ENCODE measurements at places on chromosomes 3 and 15.

- DNase-seq: no peak
These were observed 343.1 kb downstream of the LPP start for GRCh38 chr3:188497021-188497420.

GRCh38 chr15:101070502-101071273 is 151.5 kb downstream of the LRRK1 start:
- DNase-seq: no peak

GRCh38 chr3:15347737-15348110 is 15.3 kb upstream of the SH3BP5 start:
- no peak for DNase-seq

DNA sequence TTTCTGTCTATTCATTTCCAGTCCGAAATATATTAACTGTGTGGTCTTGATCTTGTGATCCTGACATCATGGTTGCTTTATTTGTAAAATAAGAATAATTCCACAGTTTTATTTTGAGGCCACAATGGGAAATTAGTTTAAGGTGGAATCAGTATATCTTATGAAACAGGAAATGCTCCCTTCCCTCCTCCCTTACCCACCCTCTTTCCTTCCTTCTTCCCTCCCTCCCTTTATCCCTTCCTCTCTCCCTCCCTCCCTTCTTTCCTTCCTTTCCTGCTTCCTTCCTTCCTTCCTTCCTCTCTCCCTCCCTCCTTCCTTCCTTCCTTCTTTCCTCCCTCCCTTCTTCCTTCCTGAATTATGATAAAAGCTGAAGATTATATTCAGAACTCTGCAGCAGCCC is 452.3 kb downstream of the NAALADL2 start:
- DNase-seq: no peak

DNA sequence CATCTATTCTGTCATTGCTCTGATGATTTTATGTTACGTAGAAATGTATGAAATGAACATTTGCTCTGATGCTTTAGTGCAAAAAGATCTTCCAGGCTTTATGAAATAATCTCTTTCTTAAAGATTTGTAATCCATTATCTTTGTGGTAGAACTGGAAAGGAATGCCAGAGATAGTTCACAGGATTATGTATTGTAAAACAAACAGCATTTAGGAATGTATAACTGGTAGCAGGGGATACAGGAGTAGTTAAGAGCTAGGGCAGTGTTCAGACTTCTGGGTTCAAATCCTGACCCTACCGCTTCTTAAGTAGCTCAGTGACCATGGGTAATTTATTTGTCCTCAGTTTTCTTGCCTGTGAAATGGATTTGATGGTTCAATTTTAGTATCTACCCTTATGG is 429.8 kb upstream of the TPM1 start:
- DNase-seq: no peak

- DNase-seq: no peak
These were observed 295.5 kb downstream of the PLOD2 start for GRCh38 chr3:145865399-145866018.

DNA sequence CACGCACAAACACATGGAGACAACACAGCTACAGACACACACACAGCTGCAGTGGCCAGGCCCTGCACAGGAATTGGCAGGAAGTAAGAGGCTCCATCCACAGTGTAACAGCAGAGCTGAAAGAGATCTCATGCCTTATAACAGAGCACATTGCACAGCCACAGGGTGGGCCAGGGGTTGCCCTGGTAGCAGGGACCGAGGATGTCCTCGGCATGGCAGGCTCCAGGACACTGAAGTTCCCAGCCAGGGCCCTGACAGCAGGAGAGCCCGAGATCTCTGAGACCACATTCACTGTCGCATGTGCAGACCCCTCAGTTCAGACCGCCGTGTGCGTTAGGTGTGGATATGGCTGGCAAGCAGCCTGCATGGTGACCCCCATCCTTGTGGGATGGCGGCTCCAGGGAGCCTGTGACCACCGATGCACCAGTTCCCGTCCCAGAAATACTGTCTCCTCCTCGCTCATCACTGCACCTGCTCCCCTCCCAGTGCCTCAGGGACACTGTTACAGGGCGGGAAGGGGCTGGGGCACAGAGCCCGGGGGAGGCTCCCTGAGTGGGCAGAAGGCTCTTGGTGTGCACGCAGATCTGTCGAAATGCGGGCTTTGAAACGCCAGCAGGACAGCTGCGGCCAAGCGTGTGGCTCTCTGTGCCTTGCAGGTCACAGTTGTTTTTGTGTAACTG is 1.5 kb upstream of the OCA2 start:
- DNase-seq: no peak

GRCh38 chr3:135458541-135459322 is 506.8 kb upstream of the PPP2R3A start:
- DNase-seq: no peak

GRCh38 chr15:90106522-90107117 is 4.4 kb upstream of the IDH2 start:
- no peak for DNase-seq

DNA sequence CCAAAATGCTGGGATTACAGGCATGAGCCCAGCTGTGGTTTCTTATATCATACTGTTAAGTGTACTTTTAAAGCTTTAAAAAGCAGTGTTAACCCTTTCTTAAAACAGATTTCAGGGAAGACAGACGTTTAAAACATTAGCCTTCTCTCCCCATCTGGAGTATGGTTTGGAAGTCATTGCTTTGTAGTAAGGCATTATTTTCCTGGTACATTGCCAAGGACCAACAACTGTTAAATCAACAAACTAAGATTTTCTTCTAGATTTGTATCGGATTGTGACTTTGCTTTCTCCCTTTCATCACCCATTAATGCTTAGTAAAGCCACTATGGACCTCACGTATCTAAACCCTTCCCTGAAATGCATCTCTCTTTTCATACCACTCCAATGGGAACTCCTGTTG is 50.5 kb downstream of the UBE2E1 start:
- no peak for DNase-seq

DNA sequence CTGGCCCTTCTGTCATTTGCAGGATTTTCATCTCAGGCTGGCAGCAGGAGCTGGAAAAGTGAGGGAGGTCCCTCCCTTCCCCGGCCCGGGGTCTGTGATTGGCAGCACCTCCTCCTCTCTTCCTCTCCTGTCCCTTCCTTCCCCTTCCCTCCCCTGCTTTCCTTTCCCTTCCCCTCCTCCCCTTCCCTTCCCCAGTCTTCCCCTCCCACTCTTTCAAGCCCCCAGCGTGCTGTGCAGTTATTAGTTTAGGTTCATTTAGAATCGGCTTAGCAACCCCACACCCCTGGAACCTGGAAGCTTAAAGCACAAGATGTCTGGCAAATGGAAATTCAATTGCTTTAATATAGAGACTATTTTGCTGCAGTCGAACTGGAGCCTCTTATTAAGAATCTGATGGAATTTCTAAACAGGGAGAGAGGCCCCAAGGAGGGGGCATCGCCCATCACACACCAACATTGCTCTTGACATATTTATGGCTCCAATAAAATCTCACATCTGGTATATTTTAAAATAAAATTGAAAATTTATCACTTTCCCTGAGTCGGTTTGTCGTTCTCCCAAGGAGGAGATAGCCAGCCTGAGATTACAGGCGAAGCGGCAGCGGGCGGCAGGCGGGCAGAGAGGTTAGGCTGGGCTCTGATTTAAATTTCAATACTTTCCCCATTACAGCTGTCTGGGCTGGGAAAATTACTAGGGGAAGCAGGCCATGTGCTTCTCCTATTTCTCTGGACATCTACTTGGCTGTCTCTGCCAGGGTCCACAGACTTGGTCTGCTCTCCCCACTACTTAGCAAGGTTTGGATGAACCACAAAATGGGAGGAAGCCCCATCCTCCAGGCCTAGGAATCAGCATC is 98.9 kb downstream of the LINGO1 start:
- no peak for DNase-seq

GRCh38 chr15:79265167-79265566 is 17.4 kb upstream of the ANKRD34C start:
- no peak for DNase-seq

DNA sequence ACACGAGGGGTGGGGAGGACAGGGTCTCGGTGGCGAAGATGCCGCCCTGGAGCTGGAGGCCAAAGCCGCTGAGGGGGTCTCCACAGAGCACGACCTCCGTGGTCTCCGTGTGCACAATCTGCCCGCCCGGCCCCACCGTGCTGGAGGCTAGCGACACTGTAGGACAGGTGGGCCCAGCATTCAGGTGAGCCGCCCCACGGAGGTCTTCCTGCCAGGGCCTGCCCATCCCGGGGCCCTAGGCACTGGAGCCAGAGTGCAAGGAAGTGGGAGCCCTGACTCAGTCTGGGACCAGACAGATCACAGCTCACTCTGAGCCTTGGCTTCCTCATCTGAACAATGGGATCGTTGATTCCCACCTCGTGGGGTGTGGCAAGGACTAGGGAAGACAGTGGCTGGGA is 25.8 kb downstream of the GRIP2 start:
- DNase-seq: no peak

DNA sequence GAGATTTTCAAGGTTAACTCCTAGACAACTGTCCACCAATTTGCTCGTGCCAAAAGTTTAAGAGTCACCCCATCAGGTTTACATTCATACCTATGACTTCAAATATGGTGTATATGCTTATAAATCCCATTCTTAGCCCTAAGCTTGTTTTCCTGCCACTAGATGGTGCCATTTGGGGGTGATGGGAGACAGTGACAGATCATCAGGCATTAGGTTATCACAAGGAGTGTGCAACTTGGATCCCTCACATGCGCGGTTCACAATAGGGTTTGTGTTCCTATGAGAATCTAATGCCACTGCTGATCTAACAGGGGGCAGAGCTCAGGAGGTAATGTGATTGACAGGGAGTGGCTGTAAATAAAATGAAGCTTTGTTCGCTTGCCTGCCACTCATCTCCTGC is 182.7 kb downstream of the CNTN6 start:
- DNase-seq: no peak

DNA sequence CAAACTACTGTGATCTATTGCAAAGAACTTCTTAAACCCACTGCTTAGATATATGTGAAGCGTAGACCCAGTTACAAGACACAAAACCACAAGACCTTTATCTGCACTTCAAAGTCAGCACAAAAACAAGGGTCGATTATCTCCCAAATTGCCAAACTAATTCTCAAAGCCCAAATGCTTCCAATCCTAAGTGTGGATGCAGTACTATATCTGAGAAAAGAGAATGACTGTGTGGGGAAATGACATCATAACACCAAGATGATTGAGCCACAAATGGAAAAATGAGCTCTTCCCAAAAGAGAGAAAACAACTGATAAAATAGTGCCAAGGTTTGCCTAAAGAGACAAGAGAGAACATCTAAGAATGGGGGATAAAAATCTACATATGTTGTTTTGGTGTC is 86.2 kb downstream of the MEIS2 start:
- DNase-seq: no peak

- DNase-seq: no peak
These were observed 33.5 kb downstream of the HMCES start for GRCh38 chr3:129312021-129312639.

GRCh38 chr15:29260896-29261295 is 8.7 kb downstream of the NSMCE3 start:
- no peak for DNase-seq

DNA sequence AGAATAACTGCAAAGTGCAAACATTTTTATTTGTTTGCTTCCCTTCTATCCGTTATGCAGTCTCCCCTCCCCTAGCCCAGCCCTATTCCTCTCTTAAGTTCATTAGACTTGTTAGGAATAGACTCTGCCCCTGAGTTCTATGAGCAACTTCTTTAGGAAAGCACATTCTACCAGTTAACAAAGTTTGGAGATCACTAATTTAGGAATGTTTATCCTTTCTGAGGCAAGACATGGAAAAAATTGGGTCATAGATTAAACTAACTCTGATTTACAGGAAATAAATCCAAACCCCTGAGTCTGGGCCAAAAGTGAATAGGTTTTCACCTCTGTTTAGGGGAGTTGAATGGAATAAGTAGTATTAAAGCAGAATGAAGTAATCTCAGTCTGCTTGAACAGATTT is 34.4 kb downstream of the C3orf80 start:
- DNase-seq: no peak

DNA sequence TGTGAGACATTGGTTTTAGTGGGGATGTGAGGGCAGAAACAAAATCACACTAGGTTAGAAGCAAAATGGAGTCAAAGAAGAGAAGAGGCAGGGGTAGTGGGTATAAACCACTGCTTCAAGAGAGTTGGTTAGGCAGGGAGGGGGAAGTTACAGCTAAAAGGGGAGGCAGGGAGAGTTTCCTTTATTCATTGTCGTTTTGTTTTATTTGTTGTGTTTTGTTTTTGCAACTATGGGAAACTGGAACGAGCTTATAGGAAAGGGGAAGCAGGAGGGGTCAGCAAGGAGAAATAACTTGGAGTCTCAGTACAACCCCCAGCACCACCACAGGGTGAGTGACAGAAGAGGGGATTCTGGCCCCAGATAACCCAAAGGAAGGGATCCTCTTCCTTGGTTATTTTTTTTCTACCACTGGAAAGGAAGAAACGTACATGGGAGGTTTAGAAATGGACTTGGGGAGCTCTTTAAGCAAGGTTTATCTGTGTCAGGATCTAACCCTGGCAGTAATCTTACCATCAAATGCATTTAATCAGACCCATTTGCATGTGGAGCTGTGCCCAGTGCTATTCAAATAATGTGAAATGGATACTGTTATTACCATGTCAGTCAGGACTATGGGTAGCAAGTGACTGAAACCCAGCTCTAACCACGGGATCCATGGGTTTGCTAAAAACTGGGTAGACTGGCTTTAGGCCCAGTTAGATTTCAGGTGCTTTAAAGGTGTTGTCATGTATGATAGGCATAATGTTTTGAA is 68.7 kb downstream of the CCNL1 start:
- DNase-seq: no peak

GRCh38 chr15:23823508-23823907 is 136.4 kb upstream of the NDN start:
- no peak for DNase-seq

GRCh38 chr3:63851287-63851686 is 12.3 kb downstream of the THOC7 start:
- DNase-seq: no peak

GRCh38 chr3:123340336-123340735 is 108.6 kb downstream of the ADCY5 start:
- DNase-seq: no peak

GRCh38 chr15:43748376-43748775 is 2.1 kb downstream of the PDIA3 start:
- DNase-seq: no peak

DNA sequence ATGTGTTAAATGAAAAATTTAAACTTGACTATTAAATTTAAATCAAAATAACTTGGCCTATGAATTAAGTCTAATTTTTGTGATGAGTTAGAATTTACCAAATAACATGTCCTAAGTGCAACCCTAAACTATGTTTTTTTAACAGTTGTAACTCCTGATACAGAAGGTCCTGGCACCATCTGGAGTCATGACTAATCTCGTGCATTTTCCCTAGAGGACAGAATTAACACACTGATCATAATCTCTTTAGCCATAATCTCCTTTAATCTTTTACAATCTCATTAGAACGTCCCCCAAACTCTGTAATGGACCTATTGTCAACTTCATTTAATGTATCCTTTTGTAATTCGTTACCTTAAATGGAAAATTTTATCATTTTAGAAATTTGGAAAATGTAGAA is 100.6 kb downstream of the SUCNR1 start:
- DNase-seq: no peak

Data from stimulated activated CD4-positive, alpha-beta T cell treated with anti-CD3 and anti-CD28 coated beads, Interleukin-12 subunit alpha, Interleukin-12 subunit beta, amount 100 ng/mL, for 24 hours (primary cell).